ENCODE measurements at places on chromosomes 5 and 9.

GRCh38 chr5:14250084-14250695, 107.0 kb downstream of the TRIO start:
- H3K36me3 ChIP-seq: no peaks in the 10 kb centered on the region

- no peaks in the 10 kb centered on the region for H3K36me3 ChIP-seq
- no peaks in the 10 kb centered on the region for H3K27me3 ChIP-seq
- H3K4me3 ChIP-seq: no peak overlapping the region
- H3K27ac ChIP-seq: no peak overlapping the region
Measured at GRCh38 chr5:55680353-55680752, 31.8 kb downstream of the SLC38A9 start.

GRCh38 chr5:34667705-34668104, 11.6 kb downstream of the RAI14 start:
- H3K36me3 ChIP-seq: no peaks in the 10 kb centered on the region
- H3K27me3 ChIP-seq: no peaks in the 10 kb centered on the region
- no peak overlapping the region for H3K4me3 ChIP-seq
- H3K4me1 ChIP-seq: no peaks in the 10 kb centered on the region
- no peak for DNase-seq
- H3K27ac ChIP-seq: no peak overlapping the region

GRCh38 chr9:96071076-96071814, 195.8 kb downstream of the ERCC6L2 start:
- no peak overlapping the region for H3K27ac ChIP-seq
- DNase-seq: no peak
- H3K27me3 ChIP-seq: no peaks in the 10 kb centered on the region
- H3K4me1 ChIP-seq: no peaks in the 10 kb centered on the region
- no peaks in the 10 kb centered on the region for H3K36me3 ChIP-seq

DNA sequence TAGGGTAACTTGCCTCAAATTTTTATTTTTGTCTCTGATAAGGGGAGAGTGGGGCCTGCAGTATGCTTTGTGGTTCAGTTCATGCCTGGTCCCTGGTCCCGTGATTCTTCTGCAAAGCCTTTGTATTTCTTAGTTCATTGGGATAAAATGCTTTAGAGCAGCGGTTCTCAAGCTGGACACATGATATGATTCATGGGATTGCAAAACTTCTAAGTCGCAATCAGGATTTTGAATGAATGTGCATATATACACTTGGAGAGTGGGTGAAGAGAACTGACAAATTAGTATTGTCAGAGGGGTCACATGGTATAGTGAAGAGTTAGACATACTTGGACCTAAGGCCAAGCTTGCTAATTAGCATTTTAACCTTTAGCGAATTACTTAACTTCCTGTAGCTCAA, 265.4 kb upstream of the KLF9 start:
- no peaks in the 10 kb centered on the region for H3K36me3 ChIP-seq
- no peak overlapping the region for H3K27ac ChIP-seq
- H3K4me1 ChIP-seq: no peaks in the 10 kb centered on the region
- H3K4me3 ChIP-seq: no peak overlapping the region
- no peak for DNase-seq

DNA sequence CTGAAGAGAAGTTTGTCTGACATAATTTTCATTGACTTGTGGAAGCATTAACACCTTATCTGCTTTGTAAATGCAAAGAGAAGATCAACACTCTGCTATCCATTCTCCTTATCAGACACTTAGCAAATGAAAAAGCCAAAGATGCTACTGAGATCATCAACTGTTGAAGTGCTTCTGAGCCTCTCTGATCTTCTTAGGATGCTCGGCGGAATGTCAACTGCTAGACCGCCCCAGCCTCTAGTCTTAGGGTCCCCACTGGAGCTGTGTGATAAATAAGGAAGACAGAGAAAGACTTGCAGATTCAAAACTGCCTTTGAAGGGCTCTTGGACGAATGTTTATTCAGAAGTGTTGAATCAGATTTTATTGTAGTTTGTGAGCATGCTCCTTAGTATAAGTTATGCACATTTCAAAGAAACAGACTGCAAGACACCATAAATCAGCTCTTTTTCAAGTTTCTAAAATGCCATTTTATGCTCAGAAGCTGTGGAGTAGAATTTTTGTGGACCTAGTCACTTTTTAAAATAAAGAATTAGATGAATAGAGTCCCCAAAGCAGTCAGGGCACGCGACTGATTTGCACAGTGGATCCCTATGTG, 197.9 kb downstream of the DIRAS2 start:
- H3K4me3 ChIP-seq: no peak overlapping the region
- H3K36me3 ChIP-seq: no peaks in the 10 kb centered on the region
- H3K27ac ChIP-seq: no peak overlapping the region
- no peaks in the 10 kb centered on the region for H3K27me3 ChIP-seq
- no peaks in the 10 kb centered on the region for H3K4me1 ChIP-seq

GRCh38 chr5:117266280-117266679, 691.7 kb upstream of the SEMA6A start:
- H3K27me3 ChIP-seq: no peaks in the 10 kb centered on the region
- H3K4me1 ChIP-seq: no peaks in the 10 kb centered on the region
- no peak overlapping the region for H3K4me3 ChIP-seq
- DNase-seq: no peak

- H3K27ac ChIP-seq: no peak overlapping the region
- H3K27me3 ChIP-seq: peaks cover 9% of the 10 kb centered on the region
- no peaks in the 10 kb centered on the region for H3K36me3 ChIP-seq
- no peak overlapping the region for H3K4me3 ChIP-seq
Measured at GRCh38 chr5:574906-575305, 37.2 kb upstream of the CEP72 start.

DNA sequence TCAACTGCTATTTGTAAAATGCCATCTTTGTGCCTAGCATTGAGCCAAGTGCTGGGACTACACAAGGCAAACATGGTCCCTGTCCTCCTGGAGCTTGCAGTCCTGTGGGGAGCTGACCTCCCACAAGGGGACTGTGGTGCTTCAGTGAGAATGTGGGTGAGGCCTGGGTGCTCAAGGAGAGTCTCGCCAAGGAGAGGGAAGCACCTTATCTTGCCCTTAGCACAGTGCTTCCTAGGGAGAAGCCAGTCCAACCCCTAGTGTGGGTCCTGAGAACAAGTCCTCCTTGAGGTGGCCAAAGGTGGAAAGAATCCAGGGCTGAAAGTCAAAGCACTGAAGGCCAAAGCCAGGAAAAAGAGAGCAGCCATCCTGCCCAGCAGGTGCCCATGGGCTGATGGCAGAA, 31.1 kb upstream of the MVB12B start:
- H3K36me3 ChIP-seq: no peaks in the 10 kb centered on the region
- no peak overlapping the region for H3K4me3 ChIP-seq
- no peak for DNase-seq
- no peaks in the 10 kb centered on the region for H3K27me3 ChIP-seq

GRCh38 chr9:37921546-37922300, 17.8 kb upstream of the SLC25A51 start:
- H3K27ac ChIP-seq: peak overlapping the region; percentile 34
- H3K27me3 ChIP-seq: no peaks in the 10 kb centered on the region
- peak overlapping the region; percentile 54 for H3K4me3 ChIP-seq
- H3K36me3 ChIP-seq: no peaks in the 10 kb centered on the region

DNA sequence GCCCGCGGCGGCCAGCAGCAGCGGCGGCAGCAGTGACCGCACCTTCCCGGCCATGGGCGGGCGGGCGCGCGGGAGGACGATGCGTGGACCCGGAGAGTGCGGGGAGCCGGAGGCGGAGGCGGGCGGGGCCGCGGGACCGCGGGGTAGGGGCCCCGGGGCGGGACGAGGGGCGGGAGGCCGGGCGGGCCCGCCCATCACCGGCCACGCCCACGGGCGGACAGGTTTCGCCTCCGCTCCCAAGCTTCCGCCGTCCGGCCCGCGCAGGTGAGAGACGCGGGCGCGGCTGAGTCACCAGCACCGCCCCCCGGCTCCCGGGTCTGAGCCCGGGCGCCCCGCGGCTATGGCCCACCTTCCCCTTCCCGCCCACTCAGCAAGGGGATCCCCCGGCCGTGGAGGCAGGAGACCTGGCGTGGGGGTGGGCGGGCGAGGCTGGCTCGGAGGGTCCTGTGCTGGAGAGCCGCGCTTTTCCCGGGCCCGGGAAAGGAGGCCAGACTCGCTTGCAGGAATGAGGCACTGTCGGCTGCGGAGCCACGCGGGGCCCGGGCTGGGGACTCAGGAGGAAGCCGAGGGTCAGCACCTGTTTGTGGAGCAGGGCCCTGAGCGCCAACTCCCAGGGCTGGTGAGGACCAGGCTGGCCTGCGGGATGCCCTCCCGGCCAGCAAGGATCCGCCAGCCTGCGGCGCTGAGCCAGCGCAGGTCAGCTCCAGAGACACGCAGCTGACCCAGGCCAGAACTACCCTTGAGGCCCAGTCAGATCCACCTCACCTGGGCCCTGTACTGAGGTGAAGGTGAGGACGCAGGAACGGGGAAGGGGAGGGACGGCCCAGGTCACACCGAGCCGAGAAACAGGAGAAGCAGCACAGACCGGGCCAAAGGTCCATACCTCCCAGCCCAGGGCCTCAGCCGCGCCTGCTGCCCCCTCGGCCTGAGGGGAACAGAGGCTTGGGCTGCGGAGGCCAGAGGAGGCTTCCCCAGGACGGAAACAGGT, at the start of gene ENTPD2:
ENTPD2 (minus strand) TSS at position 118 of the 988 bp plus-strand sequence; CDS start at position 54, 64 bp downstream.
- H3K36me3 ChIP-seq: no peaks in the 10 kb centered on the region
- H3K4me3 ChIP-seq: peak within 1 kb of the TSS; percentile 53
- peaks cover 78% of the 10 kb centered on the region for H3K27me3 ChIP-seq

DNA sequence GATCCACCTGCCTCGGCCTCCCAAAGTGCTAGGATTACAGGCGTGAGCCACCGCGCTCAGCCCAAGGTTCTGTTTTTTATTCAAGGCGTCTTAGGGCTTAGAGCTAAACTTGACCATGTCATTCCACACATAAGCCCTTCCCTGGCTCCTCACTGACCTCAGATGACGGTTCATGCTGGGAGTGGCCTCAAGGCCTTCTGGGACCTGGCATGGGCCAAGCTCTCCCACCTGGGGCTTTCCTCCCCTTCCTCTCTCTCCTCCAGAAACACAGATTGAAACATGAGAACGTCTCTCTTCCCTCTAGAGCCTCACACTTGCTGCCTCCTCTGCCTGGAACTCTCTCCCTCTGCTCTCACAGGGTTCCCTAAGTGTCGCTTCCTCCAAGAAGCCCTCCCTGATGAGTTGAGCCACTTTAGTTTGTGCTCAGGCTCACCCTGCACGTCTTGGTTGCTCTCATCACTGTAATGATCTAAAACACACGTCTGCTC, 155.6 kb upstream of the IER5L start:
- no peak overlapping the region for H3K27ac ChIP-seq
- no peaks in the 10 kb centered on the region for H3K36me3 ChIP-seq

- no peaks in the 10 kb centered on the region for H3K4me1 ChIP-seq
- no peak overlapping the region for H3K4me3 ChIP-seq
- DNase-seq: no peak
- no peak overlapping the region for H3K27ac ChIP-seq
Measured at GRCh38 chr5:158811921-158812320, 287.8 kb downstream of the EBF1 start.

- DNase-seq: no peak
- H3K36me3 ChIP-seq: no peaks in the 10 kb centered on the region
- no peaks in the 10 kb centered on the region for H3K4me1 ChIP-seq
- H3K27ac ChIP-seq: no peak overlapping the region
Measured at GRCh38 chr5:74314906-74315305, 325.6 kb downstream of the ENC1 start.

GRCh38 chr5:42828671-42829070, 17.0 kb upstream of the SELENOP start:
- no peaks in the 10 kb centered on the region for H3K27me3 ChIP-seq
- no peak for DNase-seq
- H3K27ac ChIP-seq: no peak overlapping the region
- no peaks in the 10 kb centered on the region for H3K4me1 ChIP-seq

GRCh38 chr5:32690153-32690552, 21.0 kb upstream of the NPR3 start:
- no peaks in the 10 kb centered on the region for H3K27me3 ChIP-seq
- H3K27ac ChIP-seq: no peak overlapping the region
- no peak for DNase-seq
- no peak overlapping the region for H3K4me3 ChIP-seq
- H3K36me3 ChIP-seq: no peaks in the 10 kb centered on the region
- H3K4me1 ChIP-seq: no peaks in the 10 kb centered on the region

DNA sequence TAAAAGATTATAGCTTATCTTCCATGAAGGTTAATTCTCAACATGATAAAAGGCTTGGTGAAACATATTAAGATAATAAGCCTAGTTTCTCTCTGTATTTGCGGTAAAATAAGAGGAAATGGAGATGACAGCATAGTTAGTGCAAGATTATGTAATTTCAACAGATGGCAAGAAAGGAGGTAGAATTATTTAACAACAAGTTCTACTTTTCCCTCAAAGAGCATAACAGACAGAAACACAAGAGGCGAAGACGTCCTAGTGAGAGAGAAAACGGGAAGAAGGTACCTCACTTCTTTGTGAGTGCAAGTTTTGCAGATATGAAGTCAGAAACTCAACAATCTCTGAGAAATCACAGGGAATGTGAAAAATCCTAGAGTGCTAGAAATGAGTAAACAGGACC, 144.8 kb upstream of the ADCY2 start:
- no peak for DNase-seq
- H3K27me3 ChIP-seq: no peaks in the 10 kb centered on the region
- H3K27ac ChIP-seq: no peak overlapping the region
- no peaks in the 10 kb centered on the region for H3K36me3 ChIP-seq
- no peaks in the 10 kb centered on the region for H3K4me1 ChIP-seq

GRCh38 chr9:73050887-73051550, 98.2 kb upstream of the ALDH1A1 start:
- no peaks in the 10 kb centered on the region for H3K27me3 ChIP-seq
- no peaks in the 10 kb centered on the region for H3K4me1 ChIP-seq
- no peak overlapping the region for H3K4me3 ChIP-seq

GRCh38 chr5:145062280-145063062, 772.7 kb downstream of the PRELID2 start:
- H3K27ac ChIP-seq: no peak overlapping the region
- H3K27me3 ChIP-seq: no peaks in the 10 kb centered on the region
- no peak for DNase-seq
- H3K4me1 ChIP-seq: no peaks in the 10 kb centered on the region
- H3K36me3 ChIP-seq: no peaks in the 10 kb centered on the region

Data from MM.1S (cell line).